NCI-H187 treated with DMSO at 0.1 percent for 48 hours (cell line): ENCODE measurements at places on chromosomes 11 and 22.

GRCh38 chr11:128765571-128766549, 72.0 kb downstream of the FLI1 start:
- no peak for DNase-seq

DNA sequence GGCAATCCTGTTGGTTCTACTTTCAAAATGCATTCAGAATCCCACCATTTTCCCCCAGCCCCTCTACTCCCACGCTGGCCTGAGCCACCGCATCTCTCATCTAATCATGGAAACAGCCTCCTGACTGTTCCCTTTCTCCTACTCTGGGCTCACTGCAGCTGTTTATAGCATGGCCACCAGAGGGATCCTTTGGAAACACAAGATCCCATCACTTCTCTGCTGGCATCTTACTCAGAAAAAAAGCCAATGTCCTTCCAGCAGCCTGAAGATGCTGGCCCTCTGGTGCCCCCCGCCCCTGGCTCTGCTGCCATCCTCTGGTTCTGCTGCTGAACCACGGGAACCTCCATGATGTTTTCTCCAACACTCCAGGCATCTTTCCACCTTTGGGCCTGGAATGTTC, 11.1 kb downstream of the MS4A8 start:
- no peak for DNase-seq

DNA sequence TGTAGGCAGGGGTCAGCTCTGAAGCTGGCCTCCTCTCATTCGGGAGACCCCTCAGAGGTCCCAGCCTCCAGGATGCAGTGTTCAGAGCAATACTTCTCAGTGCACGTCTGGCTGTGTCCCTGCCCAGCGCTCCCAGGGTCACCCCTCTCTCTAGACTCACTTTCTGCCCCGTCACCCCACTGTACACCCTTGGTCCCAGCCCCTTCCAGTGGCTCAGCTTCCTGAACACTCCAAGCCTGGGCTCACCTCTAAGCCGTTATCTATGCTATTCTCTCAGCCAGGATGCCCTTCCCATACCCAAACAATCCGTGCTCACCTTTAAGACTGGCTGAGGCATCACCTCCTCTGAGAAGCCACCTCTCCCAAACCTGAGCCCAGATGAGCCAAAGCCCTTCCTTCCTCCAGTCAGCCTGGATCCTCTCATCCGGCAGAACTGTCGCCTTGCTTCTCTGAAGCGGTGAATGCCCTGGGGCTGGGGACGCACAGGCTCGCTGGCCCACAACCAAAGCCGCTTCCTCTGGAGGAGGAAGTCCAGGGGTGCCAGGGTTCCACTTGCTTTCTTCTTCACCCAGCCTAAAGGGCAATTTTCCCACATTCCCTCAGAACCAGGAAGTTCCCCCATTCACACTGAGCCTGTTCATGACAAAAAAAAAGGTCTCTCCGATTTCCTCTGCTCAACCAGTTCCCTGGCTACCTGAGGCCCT, 13.7 kb upstream of the CDKN1C start:
- no peak for DNase-seq

DNA sequence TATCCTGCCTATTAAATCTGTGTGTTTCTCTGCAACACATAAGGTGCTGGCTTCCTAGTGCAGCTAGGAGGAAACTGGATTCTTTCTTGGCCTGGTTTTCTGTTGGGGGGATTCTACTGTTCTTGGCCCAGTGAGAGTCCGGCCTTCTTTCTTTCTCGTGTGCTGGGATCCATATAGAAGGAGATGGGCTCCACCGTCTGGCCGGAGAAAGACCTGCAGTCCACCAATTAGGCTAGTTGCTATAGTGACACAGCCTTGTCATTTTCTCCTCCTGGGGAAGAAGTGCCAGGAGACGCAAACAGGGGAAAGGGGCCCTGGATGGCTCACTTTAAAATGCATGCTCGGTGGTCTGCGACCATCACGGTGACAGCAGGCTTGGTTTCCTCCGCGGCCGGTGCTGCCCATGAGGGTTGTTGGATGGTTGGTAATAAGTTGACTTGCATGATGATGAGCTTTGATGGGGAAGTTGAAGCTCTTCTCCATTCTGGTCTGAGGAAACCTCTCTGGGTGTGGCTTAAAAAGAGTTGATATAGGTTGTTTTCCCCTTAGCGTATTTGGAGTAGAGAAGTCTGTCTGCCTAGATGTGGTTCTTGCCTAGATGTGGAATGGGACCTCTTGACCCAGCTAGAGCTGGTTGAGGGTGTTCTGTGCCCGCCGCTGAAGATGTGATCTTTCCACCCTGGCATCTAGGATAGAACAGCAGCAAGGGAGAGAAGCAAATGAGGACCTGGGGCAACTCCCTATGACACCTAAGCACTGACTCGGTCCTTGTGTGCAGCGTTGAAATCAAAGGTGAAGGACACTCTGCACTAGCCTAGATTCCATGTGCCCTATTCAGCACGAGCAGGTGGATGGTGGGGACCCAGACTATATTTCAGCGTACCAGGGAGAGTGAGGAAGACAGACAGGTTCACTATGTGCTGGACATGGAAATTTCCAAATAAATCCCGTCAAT, 1335.0 kb downstream of the BRD1 start:
- DNase-seq: no peak

DNA sequence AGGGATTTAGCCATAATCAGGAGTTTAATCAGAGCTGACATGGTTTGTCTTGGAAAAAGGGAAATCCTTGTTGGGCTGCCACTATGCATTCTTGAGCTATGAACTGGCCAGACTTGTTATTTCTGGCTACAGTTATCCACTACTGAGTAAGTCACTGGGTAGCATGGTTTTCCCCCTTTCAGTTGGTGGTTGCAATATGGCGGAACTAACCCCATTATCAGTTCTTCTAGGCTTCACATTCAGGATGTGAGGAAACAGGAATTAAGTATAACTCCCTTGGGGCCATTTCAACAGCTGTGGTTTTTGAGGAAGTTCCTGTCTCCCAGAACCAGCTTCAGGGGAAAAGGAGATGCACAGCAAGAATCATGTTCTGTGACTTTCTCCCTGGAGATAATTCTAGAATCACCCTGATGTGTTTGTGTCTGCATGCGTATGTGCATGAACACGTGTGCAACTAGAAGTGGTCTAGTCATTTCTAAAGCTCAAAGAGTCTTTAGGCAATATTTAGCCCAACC, 103.0 kb upstream of the CD44 start:
- DNase-seq: no peak

GRCh38 chr22:28137036-28137435, 218.0 kb upstream of the PITPNB start:
- DNase-seq: no peak

- DNase-seq: no peak
These were observed 469 bp upstream of the OSBP2 start for GRCh38 chr22:30694171-30694639.

GRCh38 chr11:73324665-73325035, 16.6 kb downstream of the ARHGEF17 start:
- DNase-seq: no peak

- no peak for DNase-seq
These were observed 3.4 kb downstream of the PAK1 start for GRCh38 chr11:77470504-77470903.

DNA sequence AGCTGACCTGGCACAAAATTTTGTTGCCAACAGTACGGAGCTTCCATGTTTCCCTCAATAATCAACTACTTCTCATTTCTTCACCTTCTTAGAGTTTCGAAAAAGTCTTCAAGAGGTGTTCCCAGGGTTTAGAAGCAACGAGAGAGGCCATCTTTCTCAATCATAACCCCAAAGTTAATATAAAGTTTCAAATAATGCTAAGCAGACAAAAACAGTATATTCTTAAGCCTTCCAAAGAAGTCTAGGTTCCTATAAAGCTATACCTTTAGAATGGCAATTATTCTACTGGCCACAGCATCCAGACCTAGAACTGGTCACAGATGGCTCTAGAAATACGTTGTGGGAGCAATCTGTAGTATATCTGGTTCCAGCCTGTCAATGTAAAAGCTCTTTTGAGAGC, 16.9 kb downstream of the DDX6 start:
- no peak for DNase-seq

- no peak for DNase-seq
These were observed 21.6 kb upstream of the SESN3 start for GRCh38 chr11:95252586-95252985.

DNA sequence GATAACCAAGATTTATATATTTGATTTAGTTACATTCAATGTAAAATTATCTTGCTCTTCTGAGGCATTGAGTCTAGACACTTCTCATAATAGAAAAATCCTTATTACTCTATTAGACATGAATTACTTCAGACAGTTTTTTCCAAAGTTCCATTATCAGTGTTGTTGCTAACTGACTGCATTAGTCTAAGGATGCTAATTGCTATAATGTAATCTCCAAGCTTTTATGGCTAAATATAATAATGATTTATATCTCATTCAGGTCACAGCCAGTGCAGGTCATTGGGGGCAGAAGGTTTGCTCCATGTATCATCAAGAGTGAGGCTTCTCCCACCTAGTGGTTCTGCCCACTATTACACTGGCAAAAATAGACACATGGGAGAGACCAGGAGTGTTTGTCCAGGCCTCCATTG, 377.2 kb upstream of the DDI1 start:
- no peak for DNase-seq

DNA sequence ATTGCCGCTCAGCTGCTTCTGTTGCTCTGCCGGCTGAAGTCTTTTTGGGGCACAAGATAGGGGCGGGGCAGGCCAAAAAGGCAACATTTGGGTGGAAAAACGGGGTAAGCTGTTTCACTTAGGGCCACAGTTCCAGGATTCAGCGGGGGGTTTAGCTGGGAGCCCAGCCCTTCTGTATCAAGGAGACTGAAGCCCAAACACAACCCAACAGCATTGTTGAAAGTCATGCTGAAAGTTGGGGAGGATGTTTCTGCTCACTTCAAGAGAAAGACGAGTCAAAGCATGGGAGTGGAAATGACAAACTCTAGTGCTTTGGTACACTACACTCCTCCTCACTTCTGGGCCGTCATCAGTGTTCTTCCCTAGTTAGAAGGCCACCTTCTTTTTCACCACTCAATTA, 56.1 kb upstream of the GNAZ start:
- DNase-seq: no peak

DNA sequence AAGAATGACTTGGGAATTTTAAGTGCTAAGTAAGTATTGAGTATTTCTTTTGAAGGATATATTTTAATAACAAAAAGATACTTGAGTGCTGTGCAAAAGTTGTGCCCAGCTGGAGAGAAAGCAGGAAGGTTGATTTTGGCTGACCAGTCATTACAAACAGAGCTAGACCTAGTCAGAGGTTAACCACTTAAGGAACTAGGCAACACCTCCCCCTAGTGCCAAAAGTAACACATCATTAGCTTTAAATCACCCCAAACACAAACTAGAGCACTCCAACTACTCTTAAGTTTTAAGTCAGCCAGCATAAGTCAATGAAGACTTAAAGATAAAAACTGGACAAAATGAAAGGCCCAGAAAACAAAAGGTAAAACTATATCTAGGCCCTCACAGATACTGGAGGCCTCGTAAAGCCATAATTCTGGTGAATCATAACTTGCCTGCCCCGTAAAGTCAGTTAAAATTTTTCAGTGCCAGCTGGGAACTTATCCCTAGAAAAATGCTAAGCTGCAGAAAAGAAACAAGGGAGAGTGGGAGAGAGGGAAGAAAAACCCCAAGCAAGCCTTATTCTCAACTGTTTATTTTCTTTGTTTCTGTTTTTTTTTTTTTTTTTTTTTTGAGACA, 4.6 kb downstream of the TMEM9B start:
- DNase-seq: no peak

DNA sequence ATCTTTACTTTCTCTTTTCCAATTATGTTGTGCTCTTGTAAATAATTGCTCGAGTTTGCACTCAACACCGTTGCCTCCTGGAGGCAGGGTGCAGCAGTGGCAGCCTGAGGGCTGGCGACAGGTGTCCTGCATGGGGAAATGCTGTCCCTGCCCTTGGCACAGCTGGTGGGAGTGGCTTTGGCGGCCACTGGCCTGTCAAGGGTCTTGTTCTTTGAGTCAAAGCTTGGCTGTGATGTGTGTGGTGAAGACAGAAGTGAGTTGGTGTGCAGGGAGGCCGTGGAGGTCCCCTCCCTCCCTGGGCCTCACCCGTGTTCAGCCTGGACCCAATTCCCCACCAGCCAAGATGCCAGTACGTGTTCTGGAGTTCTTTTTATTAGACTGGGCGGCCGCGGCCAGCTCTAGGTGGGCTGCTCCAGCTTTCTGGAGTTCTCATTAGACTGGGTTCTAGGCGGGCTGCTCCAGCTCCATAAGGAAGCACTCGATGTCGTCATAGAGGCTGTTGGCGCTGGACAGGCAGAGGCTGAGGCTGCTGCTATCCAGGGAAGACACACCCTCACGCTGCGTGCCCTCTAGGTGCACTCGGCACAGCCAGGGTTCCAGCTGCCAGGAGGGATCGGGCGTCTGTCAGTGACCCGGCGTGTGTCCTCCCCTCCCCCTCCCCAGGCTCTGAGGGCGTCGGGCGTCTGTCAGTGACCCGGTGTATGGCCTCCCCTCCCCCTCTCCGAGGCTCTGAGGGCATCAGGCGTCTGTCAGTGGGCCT, 3.4 kb downstream of the IRF7 start:
- no peak for DNase-seq

DNA sequence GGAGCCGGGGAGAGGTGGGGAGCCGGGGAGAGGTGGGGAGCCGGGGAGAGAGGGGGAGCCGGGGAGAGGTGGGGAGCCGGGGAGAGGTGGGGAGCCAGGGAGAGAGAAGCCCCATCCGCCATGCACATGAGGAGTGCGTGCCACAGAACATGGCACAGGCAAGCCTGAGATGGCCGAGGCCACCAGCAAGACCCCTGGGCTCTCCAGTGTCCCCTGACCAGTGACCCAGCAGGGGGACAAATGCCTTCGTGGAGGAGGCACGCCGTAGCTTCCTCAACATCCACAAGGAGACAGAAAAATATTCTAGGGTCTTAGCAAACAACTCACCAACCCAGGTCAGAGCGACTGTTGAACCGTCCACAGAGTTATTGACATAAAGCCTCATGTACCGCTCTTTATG, 618.8 kb downstream of the TBC1D22A start:
- no peak for DNase-seq

DNA sequence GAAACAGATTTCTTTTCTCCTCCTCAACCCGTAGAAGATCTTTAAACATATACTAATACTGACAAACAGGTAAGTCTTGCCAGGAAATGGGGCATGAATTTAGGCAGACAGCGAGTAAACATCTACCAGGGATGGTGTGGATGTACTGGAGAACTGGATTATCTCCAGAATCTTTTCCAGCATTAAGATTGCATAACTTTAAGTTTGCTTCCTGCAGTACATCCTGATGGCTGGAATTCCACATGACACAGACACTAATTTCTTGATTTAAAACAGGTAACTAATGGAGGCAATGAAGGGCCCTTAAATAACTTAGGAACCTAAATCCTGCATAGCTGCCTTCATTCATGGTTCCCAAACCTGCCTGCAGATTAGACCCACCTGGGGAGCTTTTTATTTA, 40.7 kb downstream of the JHY start:
- DNase-seq: no peak

DNA sequence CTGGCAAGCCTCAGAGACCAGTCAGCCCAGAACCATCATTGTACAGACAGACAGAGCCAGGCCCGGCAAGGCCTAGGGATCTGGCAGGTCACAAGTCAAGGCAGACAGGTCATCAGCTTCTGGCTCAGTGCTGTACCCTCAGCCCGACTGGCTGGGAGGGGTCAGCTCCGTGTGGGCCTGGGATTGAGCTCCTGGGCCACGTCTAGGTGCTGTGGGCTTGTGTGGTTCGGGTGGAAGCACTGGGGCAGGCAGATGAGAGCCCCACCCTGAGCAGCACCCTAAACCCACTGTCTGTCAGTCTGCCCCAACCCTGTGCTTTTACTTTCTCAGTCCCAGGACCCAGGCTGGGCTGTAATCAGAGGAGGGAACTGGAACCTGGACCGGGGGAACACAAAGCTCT, 26.9 kb upstream of the P2RY2 start:
- DNase-seq: no peak
